Neural crest cell (in vitro differentiated cells): ENCODE measurements at places on chromosomes 11 and 22.

- no peak for DNase-seq
- H3K27me3 ChIP-seq: no peaks in the 10 kb centered on the region
- H3K4me3 ChIP-seq: no peak overlapping the region
- H3K36me3 ChIP-seq: no peaks in the 10 kb centered on the region
- H3K4me1 ChIP-seq: no peaks in the 10 kb centered on the region
Measured at GRCh38 chr11:127049486-127049885, 48.9 kb upstream of the KIRREL3 start.

GRCh38 chr11:1728301-1728700, 22.1 kb downstream of the IFITM10 start:
- H3K27ac ChIP-seq: no peak overlapping the region
- peaks cover 46% of the 10 kb centered on the region for H3K27me3 ChIP-seq
- peaks cover 11% of the 10 kb centered on the region for H3K4me1 ChIP-seq

DNA sequence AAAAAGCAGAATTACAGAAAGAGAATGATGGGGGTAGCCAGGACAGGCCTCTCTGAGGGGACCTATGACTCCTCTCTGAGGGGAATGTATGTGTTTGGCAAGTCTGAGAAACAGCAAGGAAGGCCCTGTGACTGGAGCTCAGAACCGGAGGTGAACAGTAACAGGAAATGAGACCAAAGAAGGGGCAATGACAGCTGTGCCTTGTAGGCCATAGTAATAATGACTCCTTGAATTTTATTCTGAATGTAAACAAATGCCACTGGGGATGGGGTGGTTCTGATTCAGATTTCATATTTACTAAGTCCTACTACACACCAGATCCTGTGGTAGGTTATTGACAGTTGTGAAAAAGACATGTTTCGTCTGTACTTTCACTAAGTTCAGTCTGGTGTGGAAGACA, 52.8 kb upstream of the APOA1 start:
- peaks cover 4% of the 10 kb centered on the region for H3K4me1 ChIP-seq
- no peak overlapping the region for H3K27ac ChIP-seq
- DNase-seq: no peak
- peaks cover 3% of the 10 kb centered on the region for H3K36me3 ChIP-seq
- no peaks in the 10 kb centered on the region for H3K27me3 ChIP-seq
- no peak overlapping the region for H3K4me3 ChIP-seq

DNA sequence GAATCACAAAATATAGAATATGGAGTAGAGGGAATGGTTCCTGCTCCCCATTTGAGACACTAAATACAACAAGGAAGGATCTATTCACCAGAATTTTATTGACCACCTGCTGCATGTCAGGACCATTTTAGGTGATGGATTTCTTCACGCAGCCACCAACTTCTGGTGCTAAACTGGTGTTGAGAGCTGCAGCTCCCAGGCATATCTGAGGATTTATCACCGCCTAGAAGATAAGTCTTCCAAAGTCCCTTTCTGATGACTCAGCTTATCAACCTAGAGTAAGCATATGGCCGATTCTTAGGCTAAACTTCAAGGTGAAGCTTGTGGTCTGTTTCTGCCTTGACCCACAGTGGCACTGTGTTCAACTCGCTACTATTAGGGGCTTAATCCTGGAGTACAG, 6.7 kb downstream of the DDI1 start:
- H3K27me3 ChIP-seq: no peaks in the 10 kb centered on the region
- H3K27ac ChIP-seq: no peak overlapping the region
- H3K4me3 ChIP-seq: no peak overlapping the region
- DNase-seq: no peak

DNA sequence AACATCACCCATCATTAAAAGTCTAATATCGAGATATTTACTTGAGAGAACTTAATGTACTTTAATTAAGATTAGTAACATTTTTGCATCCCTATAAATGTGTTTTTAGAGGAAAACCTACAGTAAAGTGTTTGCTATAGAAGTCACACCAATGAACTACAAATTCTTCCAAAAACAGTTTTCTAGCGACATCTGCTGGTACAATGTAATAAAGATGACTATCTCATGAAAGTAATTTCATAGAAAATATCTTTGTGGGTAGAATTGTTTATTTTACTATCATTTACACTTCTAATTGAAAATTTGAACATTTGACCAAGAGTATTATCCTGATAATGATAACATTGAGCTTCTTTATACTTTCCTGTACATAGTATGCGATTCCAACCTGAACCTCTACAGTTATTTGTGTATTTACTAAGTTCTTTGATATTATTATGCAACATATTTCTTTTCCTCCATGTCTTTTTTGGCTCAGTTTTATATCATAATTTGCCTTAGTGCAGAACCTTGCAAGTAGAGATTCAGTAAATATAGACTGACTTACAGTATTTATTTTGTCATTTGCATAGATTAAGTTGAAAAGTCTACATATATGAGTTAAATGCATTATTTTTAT, 252.7 kb downstream of the TMEM135 start:
- peaks cover 7% of the 10 kb centered on the region for H3K36me3 ChIP-seq
- H3K4me3 ChIP-seq: no peak overlapping the region
- no peak for DNase-seq
- peaks cover 20% of the 10 kb centered on the region for H3K4me1 ChIP-seq
- H3K27me3 ChIP-seq: no peaks in the 10 kb centered on the region
- H3K27ac ChIP-seq: no peak overlapping the region

DNA sequence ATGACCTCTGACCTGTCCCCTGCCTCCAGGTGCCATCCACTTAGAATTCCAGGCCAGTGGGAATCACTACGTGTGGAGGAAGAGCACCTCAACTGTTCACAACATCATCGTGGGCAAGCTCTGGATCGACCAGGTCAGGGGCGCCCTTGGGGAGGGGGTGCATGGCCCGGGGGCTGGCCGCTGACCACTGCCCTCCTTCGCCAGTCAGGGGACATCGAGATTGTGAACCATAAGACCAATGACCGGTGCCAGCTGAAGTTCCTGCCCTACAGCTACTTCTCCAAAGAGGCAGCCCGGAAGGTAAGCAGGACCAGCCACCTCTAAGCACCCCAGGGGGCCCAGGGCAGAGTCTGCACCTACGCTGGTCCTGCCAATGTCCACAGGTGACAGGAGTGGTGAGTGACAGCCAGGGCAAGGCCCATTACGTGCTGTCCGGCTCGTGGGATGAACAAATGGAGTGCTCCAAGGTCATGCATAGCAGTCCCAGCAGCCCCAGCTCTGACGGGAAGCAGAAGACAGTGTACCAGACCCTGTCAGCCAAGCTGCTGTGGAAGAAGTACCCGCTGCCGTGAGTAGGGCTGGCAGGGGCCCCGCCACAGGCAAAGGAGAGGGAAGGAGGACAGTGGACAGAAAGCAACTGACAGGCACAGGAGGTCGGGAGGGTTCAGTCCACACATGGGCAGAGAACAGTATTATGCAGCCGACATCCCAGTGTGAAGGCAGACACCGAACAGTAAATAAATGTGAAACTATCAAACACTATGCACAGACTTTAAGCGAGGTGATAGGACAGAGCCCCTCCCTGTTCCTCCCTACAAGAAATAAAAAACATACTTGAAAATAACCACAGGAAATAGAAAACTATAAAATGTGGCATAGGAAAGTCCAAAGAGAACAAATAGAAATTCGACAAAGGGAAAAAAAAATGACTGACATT, 74.9 kb downstream of the MORC2 start:
- no peak for DNase-seq
- H3K27me3 ChIP-seq: no peaks in the 10 kb centered on the region
- no peak overlapping the region for H3K4me3 ChIP-seq
- H3K27ac ChIP-seq: no peak overlapping the region
- peaks cover 7% of the 10 kb centered on the region for H3K36me3 ChIP-seq

DNA sequence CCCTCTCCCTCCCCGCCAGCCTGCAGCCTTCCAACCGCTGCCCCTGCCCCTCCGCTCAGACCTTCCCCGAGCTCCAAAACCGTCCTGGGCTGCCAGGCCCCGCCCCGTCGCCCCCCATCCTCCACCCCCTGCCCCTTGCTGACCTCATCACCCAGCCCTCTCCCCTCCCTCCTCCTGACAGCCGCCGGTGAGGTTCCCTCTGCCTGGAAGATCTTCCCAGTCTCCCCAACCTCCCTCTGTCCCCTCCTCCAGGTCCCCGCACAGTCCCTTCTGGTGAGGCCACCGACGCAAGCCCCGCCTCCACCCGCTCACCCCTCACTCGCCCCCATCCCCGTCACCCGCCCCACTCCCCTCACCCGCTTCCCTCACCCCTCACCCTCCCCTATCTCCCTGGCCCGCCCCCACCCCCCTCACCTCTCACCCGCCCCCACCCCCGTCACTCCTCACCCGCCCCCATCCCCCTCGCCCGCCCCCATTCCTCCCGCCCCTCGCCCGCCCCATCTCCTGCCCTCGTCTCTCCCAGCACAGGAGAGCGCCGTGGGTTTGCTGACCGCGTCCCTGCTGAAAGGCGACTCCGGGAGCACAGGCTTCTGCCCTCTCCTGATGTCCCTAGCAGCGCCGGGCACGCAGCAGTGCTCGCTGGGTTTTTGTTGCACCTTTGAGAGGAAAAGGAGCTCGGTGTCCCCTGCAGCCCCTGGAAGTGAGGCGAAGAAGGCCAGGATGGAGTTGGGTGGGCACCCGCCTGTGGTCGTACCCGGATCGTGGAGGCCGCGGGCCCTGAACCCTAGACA, 16.4 kb upstream of the UPK3A start:
- peak overlapping the region; percentile 90 for H3K4me3 ChIP-seq
- no peak overlapping the region for H3K27ac ChIP-seq
- H3K36me3 ChIP-seq: no peaks in the 10 kb centered on the region
- peak; percentile 53 for DNase-seq
- peaks cover 13% of the 10 kb centered on the region for H3K27me3 ChIP-seq

DNA sequence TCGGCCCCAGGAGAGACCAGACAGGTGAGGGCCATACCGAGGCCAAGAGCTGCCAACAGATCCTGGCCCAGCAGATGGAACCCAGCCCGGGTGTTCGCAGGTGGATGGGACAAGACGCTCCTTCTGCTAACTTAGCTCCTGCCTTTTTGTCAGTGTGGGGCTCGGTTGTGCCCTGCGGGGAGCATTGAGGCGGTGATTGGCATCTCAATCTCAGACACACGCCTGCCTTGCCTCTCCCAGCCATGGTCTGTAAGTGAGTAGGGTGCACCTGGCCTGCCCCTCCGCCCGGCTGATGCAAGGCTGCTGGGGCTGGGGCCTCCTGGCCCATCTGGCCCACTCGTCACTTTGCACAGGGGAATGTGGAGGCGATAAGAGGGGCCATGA, 350.1 kb downstream of the TBC1D22A start:
- H3K4me3 ChIP-seq: no peak overlapping the region
- DNase-seq: no peak
- peaks cover 2% of the 10 kb centered on the region for H3K36me3 ChIP-seq
- H3K27me3 ChIP-seq: no peaks in the 10 kb centered on the region
- peak overlapping the region; percentile 43 for H3K27ac ChIP-seq
- H3K4me1 ChIP-seq: peaks cover 16% of the 10 kb centered on the region

DNA sequence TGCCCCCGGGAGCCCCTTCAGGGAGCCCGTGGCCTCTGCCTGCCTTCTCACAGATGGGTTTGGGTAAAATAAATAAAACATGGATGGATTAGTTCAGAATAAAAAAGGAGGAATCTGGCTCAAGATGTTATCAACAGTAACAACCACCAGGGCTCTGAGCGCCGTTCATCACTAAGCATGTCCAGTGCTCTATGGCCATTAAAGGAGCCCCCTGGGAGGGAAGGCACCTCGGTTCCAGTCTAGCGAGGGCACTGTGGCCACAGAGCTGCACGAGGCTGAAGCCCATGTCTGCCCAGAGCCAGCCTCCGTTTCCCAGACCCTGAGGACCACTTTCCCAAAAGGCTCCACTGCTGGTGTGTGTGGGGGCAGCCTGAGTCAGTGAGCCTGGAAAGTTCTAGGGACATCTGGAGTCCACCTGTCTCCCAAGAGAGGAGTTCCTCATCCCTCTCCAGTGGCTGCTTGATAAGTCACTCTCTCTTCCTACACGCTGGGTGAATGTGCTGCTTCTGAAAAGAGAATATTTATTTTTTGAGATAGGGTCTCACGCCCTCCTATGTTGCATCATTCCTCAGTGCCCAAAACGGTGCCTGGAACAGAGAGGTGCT, 614.6 kb downstream of the TBC1D22A start:
- H3K4me3 ChIP-seq: no peak overlapping the region
- H3K27me3 ChIP-seq: peaks cover 5% of the 10 kb centered on the region
- H3K36me3 ChIP-seq: peaks cover 5% of the 10 kb centered on the region
- H3K4me1 ChIP-seq: no peaks in the 10 kb centered on the region

DNA sequence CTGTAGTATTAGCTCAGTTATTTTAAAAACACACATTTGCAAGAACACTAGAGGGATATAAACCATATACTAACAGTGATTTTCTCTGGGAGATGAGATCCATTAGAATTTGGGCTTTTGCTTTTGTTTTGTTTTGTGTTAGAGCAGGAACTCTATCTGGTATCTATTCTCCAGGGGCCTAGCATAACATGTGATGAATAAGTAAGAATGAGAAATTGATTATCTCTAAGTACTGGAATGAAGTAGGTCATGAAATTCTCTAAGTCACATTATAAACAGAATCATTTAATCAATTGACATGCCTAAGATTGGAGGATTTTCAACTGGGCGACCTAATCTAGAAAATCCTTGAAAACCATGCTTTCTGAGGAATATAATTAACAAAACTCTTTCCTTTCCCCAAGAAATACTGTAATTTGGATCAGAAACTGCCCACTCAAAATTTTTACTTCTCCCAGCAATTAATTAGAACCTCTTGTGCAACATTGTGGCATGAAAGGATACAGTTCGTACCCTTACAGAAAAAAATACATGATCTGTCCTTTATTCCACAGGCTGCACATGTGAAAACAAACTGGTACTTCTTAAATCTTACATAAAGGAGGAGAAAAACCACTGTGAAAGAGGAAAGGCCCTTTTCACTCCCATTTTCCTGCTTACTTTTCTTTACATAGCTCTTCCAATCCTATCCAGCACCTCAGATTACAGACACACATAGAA, 93.5 kb downstream of the MRTFA start:
- H3K4me3 ChIP-seq: no peak overlapping the region
- DNase-seq: no peak
- H3K27ac ChIP-seq: no peak overlapping the region
- H3K36me3 ChIP-seq: peaks cover 16% of the 10 kb centered on the region

DNA sequence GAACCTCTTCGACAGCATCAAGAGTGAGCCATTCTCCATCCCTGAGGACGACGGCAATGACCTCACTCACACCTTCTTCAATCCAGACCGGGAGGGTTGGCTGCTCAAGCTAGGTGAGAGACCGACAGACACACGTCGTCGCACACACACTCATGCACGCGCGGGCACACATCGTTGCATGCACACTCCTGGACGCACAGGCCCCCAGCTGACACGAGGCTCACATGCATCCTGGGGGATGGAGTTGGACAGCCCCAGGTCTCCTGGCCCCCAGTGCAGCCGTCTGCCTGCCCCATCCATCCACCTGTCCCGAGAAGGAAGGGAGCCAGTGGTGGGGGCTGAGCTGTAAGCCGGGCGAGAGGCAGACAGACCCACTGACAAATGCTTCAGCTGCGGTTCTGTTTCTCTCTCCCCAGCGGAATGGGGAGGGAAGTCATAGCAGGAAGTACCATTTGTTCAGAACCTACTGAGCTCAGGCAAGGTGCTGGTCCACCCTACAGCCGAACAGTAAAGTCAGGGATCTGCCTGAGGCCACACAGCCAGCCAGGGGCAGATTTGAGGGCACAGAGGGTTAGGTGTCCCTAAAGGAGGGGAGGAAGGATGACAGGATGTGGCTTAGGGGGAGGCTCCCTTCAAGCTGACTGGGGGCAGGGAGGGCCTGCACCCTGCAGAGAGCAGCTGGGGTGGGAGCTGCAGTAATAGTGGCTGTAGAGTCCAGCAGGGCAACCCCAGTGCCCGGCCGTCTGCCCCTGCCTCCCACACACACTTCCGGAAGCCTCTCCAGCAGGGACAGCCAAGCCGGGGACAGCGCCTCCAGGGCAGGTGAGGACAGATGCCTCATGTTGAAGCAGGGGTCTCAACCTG, 27.1 kb downstream of the CYTH4 start:
- no peak for DNase-seq
- H3K27me3 ChIP-seq: peaks cover 3% of the 10 kb centered on the region
- H3K4me3 ChIP-seq: no peak overlapping the region
